ENCODE measurements at places on chromosomes 2 and 18.

DNA sequence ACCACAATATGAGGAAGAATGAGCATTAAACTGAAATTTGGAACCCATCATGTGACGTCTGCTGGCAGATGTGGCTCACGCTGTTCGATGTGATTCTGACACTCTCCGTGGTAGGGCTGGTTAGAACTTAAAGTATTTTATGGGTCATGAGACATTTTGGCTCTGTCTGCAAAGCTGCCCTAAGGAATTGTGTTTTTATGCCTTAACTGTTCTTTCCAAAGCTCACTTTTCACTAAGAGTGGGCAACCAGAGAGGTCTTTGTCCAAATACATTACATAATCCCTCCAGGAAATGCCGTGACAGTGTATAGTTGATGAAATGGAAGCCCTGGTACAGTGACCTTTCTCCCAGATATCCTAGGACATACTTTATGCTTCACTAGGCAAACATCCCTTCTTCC is 119.1 kb downstream of the AQP4 start:
- no peak for DNase-seq

GRCh38 chr2:150011161-150011730 is 423.7 kb upstream of the MMADHC start:
- no peak for DNase-seq

GRCh38 chr2:212977152-212977551 is 174.3 kb downstream of the IKZF2 start:
- no peak for DNase-seq

DNA sequence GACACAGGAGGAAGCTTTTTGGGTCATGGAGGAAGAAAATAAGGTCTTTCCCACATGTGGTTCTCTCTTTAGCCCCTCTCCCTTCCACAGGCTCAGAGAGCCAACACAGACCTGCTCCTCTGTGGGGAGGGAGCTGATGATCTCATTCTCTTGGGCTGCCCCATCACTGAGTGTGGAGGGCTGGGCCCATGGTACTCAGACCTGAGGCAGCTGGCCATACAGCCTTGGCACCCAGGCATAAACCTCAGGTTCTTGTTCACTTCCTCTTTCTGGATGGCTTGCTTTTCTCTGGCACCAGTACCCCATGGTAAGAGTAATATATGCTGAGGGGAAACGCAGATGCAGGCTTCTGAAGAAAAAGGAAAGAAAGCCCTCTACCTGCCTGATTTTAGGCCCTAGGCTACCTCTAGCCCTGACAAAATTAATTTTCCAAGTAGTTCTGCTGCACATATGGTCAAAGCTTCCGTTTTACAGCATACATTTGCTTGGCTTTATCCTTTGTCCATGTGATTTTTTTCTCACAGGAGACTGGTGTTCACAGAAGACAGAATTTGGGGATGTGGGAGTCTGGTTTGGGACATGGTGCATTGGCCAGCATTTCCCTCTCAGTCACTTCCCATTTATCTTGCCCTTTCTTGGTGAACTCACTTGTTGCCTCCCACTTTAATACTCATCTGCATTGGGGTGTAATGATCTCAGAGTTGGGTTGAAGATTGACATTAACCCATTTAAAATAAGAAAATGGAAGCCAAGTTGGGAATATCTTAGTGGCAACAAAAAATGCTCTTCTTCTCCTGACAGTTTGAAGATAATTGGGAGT is 11.1 kb downstream of the DHRS9 start:
- DNase-seq: no peak

GRCh38 chr2:134098321-134098720 is 155.6 kb upstream of the MGAT5 start:
- no peak for DNase-seq

- no peak for DNase-seq
These were observed 31.4 kb downstream of the MYO5B start for GRCh38 chr18:50163505-50163904.

GRCh38 chr18:13796515-13796914 is 27.4 kb upstream of the MC5R start:
- DNase-seq: no peak

- no peak for DNase-seq
These were observed 15.4 kb downstream of the NAB1 start for GRCh38 chr2:190664240-190664639.

DNA sequence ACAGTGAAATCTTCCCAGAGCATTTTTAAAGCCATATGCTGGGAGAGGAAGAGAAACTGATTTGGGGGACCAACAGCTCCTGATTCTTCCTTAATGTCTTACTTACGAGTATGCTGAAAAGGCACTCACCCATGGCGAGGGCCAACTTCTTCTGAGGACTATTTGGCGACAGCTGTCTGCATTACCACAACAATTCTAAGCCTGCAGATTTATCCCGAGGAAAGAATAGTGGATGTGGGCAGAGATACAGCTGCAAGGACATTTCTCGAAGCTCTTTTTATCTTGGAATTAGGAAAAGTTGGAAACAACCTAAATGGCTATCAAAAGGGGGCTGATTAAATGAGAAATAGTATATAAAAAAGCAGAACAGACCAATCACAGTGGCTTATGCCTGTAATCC is 40.3 kb upstream of the FHL2 start:
- DNase-seq: no peak

Measured in activated gamma-delta T cell treated with Interleukin-2 at 50 U/mL for 16 hours (primary cell).